ENCODE measurements at places on chromosomes 4 and X.

GRCh38 chr4:103073792-103074438, 2.6 kb downstream of the SLC9B2 start:
- DNase-seq = peak; percentile 23

DNA sequence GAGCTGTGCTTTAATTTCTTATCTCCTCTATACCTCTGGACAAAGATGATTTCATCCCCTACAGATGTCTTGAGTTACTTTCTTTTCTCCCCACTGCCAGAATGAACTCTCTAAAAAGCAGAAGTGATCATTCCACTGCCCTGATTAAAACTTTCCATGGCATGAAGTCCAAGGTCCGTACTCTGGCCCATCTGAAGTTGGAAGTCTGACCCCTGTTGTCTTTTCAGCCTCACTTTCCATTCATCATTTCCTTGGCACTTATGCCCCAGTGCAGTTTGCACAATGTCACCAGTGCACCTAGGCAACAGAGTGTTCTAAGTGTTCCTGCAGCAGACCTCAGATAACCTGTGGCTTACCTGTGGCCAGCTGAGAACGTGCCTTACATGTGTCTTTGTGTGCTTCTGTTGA, 242.4 kb downstream of the FRAS1 start:
- peak; percentile 43 for DNase-seq

DNA sequence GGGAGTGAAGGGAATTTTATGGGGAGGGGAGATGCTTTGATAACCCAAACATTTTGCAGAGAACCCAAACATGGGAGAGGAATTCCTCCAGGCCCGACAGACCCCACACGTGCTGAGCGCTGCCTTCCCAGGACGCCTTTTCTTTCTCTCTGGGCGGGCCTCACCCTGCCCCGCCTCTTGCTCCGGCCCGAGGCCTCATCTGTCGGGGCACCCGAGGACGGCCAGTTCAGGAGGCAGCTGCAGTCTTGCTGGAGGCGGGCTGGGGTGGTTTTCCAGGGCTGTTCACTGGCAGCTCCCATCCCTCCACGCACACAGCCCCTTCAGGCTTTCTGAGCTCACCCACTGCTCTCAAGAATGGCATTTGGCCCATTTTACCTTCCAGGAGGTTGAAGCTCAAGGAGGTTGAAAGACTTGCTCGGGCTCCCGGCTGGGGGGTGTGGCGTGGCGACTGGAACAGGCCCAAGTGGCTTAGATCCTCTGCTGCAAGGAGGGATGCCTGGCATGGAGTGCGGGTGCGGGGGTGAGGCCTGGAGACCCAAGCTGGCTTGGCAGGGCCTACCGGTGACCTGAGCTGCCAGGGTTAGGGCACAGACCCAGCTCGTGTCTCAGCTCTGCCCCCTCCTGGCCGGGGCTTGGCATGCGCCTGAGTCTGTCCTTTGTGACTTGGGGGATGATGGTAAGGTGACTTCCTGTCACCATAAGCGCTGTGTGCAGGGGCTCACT, 99.2 kb downstream of the PSAPL1 start:
- no peak for DNase-seq

- no peak for DNase-seq
Measured at GRCh38 chrX:63285375-63285774, 65.8 kb downstream of the SPIN4 start.

GRCh38 chr4:32840461-32841189, 2120.5 kb downstream of the PCDH7 start:
- no peak for DNase-seq
